T-cell (primary cell): ENCODE measurements at places on chromosomes 6 and 20.

DNA sequence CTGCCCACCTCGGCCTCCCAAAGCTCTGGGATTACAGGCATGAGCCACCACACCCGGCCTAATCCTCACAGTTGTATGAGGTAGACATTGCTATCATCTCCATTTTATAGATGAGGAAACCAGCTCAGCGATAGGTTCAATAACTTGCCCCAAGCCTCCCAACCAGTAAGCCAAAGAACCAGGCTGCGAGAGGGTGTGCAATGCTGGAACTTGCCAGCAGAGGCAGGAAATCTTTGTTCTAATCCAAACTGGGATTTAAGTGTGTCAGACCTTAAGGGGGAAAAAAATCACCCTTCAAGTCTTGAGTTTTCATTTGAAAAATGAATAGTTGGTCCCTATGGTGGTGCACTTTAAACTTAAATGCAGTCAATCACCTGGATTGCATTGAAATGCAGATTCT, 20.1 kb upstream of the RNGTT start:
- DNase-seq = no peak

- DNase-seq = no peak
These were observed 7.1 kb downstream of the TMEM74B start for GRCh38 chr20:1177680-1178079.

- DNase-seq = no peak
These were observed 228.1 kb downstream of the TMEM200A start for GRCh38 chr6:130593948-130594347.

GRCh38 chr6:116596815-116597214, 19.5 kb upstream of the RSPH4A start:
- DNase-seq = no peak

DNA sequence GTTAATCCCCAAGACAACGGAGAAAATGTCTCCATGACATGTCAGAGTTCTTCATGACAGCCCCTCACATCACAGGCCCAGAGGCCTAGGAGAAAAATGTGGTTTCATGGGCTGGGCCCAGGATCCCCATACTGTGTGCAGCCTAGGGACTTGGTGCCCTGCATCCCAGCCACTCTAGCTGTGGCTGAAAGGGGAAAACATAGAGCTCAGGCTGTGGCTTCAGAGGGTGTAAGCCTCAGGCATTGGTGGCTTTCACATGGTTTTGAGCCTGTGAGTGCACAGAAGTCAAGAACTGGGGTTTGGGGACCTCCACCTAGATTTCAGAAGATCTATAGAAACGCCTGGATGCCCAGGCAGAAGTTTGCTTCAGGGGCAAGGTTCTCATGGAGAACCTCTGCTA, 122.8 kb downstream of the FHL5 start:
- DNase-seq = no peak

- DNase-seq = no peak
These were observed 101.0 kb upstream of the DTNBP1 start for GRCh38 chr6:15763837-15764236.

DNA sequence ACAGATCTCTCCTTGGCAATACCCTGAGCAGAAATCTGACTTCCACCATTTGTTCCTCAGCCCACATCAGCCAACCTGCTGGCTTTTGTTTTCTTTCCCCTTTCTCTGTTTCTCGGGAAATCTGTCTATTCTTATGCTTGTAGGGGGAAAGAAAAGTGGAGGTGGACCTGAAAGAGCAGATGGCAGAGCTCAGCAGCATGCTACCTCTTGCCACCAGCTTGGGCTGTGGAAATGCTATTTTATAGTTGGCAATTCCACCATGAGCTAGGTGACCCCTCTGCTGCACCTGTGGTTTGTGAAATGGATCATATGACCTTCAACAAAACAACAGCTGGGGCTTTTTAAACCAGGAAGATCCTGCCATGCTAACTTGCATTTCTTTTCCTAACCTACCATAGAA, 6.8 kb upstream of the SPATS1 start:
- DNase-seq = no peak

DNA sequence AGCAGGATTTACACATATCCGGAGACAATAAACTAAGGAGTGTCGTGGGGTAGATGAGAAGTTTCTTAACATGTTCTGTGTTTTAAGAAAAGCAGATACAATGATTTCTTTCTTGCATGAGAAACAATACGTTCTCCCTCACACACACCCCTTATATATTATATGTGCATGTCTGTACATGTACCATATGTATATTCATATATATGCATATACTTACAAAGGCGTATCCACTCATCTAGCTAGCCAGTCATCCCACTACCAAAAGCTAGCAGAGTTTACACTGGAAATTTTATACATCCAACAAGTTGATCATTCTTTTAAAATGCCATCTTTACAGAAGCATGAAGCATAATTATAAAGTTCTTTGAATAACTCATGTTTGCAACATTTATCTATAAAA, 14.9 kb downstream of the ARG1 start:
- no peak for DNase-seq

DNA sequence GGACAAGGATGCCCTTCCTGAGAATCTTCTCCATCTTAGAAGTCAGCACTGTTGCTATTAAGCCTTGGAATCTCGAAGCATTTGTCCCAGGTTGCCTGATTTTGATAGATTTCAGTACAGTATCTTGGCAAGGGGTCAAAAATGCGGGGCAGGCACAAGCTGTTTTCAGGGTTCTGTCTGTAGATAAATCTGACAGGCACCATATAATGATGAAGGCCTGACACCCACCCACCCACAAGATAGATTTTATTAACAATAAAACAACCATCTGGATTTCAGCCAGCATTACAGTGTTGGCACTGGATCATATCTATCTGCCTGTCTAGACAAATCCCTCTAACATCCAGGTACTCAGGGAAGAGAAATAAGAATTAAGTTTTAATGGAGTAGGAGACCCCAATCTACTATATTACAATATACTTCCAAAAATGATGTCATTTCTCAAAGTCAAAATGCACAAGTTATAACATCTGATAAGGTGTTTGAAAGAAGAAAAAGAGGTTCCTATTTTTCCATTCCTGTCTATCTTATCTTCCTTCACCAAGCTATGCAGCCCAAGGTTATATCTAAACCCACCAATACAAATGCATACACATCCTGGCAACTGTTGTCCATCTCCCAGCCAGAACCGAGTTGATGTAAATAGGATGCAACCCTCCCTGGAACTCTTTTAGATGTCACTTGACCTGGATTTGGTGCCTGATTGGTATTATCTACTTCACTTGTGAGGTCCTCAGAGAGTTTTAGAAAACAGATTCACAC, 10.7 kb downstream of the NEDD9 start:
- no peak for DNase-seq

GRCh38 chr20:23234311-23235078, 116.1 kb upstream of the NXT1 start:
- DNase-seq = no peak

- no peak for DNase-seq
These were observed 458.6 kb downstream of the TENT5A start for GRCh38 chr6:81293896-81294295.

- no peak for DNase-seq
These were observed 26.1 kb downstream of the HLA-F start for GRCh38 chr6:29749308-29749662.

DNA sequence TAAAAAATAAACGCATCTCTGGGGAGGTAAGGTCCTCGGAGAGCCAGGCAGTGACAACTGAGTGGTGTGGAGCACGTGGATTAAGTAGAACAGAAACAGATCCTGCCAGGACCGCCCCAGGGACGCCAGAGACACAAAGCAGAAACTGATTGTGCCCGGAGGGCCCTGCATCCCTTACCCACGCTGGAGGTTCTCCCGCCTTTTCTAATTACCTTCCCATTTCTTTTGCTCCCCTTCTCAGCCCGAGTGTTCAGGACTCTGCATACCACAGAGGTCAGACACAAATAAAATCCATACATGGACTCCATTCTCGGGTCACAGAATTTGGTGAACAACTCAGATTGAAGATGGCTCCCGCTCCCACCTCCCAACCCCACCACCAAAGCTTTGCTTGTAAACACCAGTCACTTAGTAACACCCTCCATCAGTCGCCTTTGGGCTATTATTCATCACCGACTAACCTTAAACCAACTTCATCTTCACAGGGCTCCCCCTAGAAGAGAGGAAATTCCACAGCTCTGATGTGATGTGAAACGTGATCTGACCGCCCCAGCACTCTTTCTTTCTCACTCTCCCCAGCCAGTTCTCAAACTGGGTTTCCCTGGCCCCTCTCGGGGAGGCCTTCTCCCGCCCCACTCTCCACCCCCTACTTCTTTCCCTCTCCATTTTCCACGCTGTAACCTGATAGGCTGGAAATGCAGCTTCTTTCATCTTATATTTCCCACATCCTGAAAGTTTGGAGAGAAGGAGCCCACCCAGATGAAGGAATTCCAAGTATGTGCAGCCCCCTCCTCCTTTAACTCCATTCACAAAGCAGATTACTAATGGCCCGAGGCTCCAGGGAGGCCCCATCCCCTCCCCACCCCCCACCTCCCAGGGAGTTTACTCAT, 32.5 kb upstream of the PIM1 start:
- DNase-seq = no peak

DNA sequence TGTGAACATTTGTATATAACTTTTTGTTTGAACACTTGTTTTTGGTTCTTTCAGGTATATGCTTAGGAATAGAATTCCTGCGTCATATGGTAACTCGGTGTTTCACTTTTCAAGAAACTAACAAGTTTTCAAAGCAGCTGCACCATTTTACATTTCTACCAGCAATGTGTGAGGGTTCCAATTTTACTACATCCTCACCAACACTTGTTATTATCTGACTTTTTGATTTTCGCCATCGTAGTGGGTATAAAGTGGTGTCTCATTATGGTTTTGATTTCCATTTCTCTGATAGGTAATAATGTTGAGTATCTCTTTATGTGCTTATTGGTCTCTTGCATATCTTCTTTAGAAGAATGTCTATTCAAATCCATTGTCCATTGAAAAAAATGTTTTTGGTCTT, 39.6 kb upstream of the MROH8 start:
- DNase-seq = no peak

DNA sequence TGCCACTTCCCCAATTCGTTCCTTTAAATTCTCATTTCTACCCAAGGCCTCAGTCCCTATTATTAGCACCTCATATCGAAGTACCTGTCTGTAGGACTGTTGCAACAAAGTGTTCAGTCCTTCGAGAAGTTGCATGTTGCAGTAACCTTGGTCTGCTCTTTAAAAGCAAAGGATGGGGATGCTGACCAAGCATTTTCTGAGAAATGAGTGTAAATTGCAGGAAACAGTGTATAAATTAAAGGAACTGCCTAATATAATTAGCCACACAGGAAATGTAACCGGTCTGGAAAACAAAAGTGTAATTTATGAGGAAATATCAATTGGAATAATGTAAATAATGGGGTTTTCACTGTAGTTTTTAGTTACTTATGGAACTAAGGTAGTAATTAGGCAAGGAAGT, 261.9 kb upstream of the ARID1B start:
- DNase-seq = no peak

DNA sequence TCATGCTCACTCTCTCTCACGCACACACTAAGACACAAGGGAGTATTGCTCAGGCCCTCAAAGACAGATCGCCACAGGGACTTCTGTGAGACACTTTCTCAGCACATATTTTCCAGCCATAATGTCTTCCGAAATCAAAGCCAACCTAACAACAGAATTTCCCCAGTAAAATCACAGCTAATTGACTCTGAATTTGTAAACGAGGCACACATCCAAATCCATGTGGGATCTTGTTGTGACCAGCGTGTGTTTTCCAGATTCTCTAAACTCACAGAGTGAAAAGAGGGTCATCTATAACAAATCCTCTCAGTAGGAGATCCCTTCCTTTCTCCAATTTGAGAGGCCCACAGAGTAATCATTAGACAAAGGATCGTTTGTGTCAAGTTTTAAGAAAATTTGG, 280.4 kb downstream of the PACRG start:
- DNase-seq = no peak

GRCh38 chr6:139762587-139763031, 388.2 kb upstream of the CITED2 start:
- no peak for DNase-seq

- peak; percentile 5 for DNase-seq
These were observed 34.6 kb upstream of the SPACA1 start for GRCh38 chr6:88013015-88013414.

GRCh38 chr20:46226602-46227001, 81.7 kb downstream of the CDH22 start:
- no peak for DNase-seq

- peak; percentile 44 for DNase-seq
These were observed 8.0 kb upstream of the RTF2 start for GRCh38 chr20:56460459-56460858.

DNA sequence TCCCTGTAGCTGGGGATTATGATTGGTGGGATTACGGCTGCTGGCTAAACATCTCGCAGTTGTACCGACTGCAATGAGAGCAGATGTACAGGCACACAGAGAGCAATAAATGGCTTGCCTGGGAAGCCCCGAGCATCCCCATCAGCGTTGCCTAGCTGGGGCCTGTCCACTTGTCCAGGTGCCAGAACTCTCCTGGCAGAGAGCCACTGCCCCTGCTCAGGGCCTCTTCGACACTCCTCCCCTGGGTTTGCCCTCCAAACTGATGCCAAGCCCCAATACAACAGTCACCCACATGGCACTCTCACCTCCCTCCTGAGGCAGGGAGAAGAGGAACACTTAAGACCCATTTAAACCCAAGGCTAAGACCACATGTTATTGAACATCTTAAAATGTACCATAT, 715.1 kb downstream of the PTPRT start:
- no peak for DNase-seq

- DNase-seq = no peak
These were observed 265.1 kb downstream of the PREX1 start for GRCh38 chr20:48562586-48563116.

DNA sequence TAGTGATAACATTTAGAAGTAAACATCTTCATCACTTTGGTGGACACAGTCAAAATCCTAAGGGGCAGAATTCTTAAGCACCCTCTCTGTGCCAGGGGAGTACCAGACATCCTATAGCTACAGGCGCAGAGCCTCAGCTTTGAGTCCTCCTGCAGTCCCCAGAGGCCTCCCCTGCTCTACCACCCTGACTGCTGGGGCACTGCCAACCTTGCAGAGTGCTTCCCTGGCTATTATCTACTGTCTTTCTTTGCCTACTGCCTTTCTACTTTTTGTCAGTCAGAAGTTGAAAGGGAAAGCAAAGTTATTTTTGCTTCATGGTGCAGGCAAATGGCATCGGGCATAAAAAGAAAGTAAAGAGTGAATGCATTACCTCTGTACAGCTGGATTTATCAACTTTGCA, 80.1 kb downstream of the AIG1 start:
- no peak for DNase-seq

- no peak for DNase-seq
These were observed 44.4 kb upstream of the NHSL1 start for GRCh38 chr6:138543657-138544056.
